Stomach (tissue), 19 donors: ENCODE measurements at places on chromosomes 3 and 15. TPM values are rescaled to one million over a fixed set of nuclear protein-coding genes. Genes with fewer than 3 reads are reported as not detected.

- no peak overlapping the region for H3K27ac ChIP-seq
- H3K27me3 ChIP-seq: no peaks in the 10 kb centered on the region
- H3K4me3 ChIP-seq: no peak overlapping the region
Observed at GRCh38 chr15:47206358-47206978, 510.8 kb upstream of the SEMA6D start.

DNA sequence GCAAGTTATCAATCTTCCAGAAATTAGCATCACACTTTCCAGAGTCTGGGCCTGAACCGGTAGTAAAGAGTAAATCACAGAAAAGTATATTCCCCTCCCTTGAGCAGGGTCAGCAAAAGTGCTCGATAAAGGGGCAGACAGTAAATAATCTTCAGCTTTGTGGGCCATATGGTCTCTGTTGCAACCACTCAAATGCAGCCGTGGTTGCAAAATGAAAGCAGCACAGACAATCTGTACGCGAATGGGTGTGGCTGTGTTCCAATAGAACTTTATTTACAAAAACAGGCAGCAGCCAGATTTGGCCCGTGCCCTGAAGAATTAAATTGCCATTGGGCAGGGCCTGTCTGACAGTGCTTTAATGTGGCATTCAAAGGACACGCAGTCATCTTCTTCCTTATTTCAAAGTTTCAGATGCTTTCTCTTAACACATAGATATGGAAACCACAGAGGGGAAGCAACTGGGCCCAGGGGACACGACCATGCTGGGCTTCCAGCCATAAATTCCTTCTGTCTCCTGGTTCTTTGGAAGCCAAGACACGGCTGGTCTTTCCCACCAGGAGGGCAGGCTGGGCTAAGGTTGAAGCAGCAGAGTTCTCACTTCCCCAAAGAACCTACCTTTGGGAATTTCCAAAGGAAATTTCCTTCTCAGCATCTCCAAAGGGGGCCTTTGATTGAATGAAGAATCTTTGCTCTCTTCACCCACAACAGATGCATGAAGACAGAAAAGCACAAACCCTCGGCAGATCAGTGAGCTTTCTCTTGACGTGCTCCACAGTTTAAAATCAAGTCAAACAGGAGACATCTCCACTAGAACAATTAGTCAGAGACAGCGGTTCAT is 489.8 kb upstream of the PROK2 start:
- H3K36me3 ChIP-seq: no peaks in the 10 kb centered on the region
- peak; percentile 62 for DNase-seq
- H3K4me3 ChIP-seq: no peak overlapping the region
- H3K27me3 ChIP-seq: no peaks in the 10 kb centered on the region

GRCh38 chr3:178056868-178057267 is 479.4 kb upstream of the KCNMB2 start:
- H3K4me1 ChIP-seq: peaks cover 27% of the 10 kb centered on the region
- no peak for DNase-seq
- no peaks in the 10 kb centered on the region for H3K27me3 ChIP-seq
- no peak overlapping the region for H3K4me3 ChIP-seq
- no peaks in the 10 kb centered on the region for H3K36me3 ChIP-seq

GRCh38 chr15:40338041-40338657 is 2.6 kb downstream of the CCDC9B start:
- peak; percentile 74 for DNase-seq
- H3K4me1 ChIP-seq: peaks cover 70% of the 10 kb centered on the region
- peak overlapping the region; percentile 95 for H3K27ac ChIP-seq
- H3K36me3 ChIP-seq: peaks cover 25% of the 10 kb centered on the region

DNASE1L3 gene
- total RNA-seq: 5.1 TPM

DNA sequence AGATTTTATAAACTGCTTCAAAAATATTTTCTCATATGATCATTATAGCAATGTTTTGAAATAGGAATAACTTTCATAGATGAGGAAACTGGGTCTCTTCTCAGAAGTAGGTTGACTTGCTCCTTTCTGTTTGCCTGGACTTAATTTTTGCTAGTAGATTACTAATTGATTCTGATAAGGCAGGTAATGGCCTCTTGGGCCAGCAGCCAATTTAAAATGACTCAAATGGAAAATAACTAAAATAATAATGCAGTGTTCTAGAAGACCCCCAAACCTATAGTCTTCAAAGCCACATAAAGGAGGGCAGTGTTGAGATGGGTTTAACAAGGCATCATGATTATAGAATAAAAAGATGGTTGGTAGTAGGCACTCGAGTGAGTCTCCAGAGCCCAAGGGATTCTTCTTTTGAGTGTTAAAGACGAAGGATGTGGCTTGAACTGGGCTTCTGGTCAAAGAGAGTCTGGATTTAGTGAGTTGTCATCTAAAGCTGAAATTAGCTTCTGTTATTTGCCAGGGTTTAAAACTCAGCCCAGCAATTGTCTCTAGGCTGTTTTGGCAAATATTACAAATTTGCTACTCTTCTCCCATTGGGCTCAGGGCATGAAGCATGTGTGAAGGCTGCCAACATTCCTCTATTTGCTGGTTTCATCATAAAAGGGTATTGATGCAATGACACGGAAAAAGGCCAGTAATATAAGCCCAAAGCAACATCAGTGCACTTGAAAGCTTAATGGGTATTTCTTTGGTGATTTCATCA is 297.1 kb upstream of the MEIS2 start:
- H3K4me3 ChIP-seq: no peak overlapping the region
- DNase-seq: no peak
- H3K27ac ChIP-seq: no peak overlapping the region
- no peaks in the 10 kb centered on the region for H3K36me3 ChIP-seq
- H3K4me1 ChIP-seq: no peaks in the 10 kb centered on the region
- H3K27me3 ChIP-seq: no peaks in the 10 kb centered on the region

OTOL1 gene
- not detected for total RNA-seq

- H3K27me3 ChIP-seq: no peaks in the 10 kb centered on the region
- H3K4me3 ChIP-seq: no peak overlapping the region
- DNase-seq: no peak
- H3K4me1 ChIP-seq: peaks cover 16% of the 10 kb centered on the region
- no peaks in the 10 kb centered on the region for H3K36me3 ChIP-seq
Observed at GRCh38 chr15:71701808-71702207, 108.5 kb upstream of the NR2E3 start.

GRCh38 chr3:71585887-71586809 is 2.6 kb upstream of the FOXP1 start:
- peaks cover 12% of the 10 kb centered on the region for H3K4me1 ChIP-seq
- no peaks in the 10 kb centered on the region for H3K36me3 ChIP-seq

DNA sequence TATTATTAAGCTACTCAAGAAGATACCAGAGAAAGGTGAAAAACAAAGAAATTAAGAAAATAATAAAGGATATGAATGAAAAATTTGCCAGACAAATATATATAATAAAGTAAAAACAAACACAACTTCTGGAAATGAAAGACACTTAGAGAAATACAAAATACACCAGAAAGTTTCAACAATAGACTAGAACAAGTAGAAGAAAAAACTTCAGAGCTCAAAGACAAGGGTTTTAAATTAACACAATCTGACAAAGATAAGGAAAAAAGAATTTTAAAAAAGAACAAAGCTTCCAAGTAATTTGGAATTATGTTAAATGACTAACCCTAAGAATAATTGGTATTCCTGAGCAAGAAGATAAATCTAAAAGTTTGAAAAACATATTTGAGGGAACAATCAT is 135.3 kb downstream of the PLCH1 start:
- H3K4me3 ChIP-seq: no peak overlapping the region
- H3K27me3 ChIP-seq: no peaks in the 10 kb centered on the region
- no peak for DNase-seq
- no peaks in the 10 kb centered on the region for H3K4me1 ChIP-seq
- no peak overlapping the region for H3K27ac ChIP-seq

DNA sequence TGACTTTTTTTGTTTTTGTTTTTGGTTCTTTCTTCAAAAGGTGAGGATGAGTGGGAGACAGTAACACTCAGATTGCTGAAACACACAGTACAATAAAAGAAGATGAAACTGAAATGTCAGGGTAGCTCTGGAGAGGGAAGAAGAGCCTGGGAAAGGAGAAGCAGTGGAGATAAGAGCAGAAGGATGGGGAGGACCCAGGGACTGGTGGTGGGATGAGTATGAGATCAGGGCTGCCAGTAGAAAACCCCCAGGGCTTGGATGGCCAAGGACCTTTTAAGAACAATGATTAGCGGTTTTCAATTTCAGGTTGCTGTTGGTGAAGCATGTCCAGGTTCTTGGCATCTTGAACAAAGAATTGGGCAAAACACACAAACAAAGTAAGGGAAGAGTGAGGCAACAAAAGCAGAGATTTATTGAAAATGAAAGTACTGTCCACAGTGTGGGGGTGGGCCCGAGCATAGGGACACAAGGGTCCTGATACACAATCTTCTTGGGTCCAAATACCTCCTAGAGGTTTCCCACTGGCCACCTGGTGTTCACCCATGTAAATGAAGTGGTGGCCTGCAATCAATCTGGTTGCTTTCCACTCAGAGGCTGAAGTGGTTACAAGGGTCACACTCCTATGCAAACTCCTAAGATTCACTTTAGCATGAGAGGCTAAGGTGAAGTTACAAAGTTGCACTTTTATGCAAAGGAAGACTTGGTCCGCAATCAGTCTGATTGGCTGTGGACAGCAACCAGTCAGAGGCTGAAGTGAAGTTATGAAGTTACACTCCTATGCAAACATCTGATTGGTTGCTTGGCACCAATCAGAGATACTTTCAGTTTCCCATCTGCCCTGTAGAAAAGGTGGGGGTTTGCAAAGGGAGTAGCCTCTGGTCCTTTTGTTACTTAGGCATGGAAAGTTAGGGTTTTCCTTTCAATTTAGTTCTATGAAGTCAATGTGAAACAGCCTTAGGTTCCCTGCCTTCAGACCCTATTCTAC is 26.1 kb upstream of the MFSD1 start:
- H3K27me3 ChIP-seq: no peaks in the 10 kb centered on the region
- no peak for DNase-seq
- H3K4me3 ChIP-seq: no peak overlapping the region
- H3K4me1 ChIP-seq: no peaks in the 10 kb centered on the region
- no peak overlapping the region for H3K27ac ChIP-seq

- no peaks in the 10 kb centered on the region for H3K27me3 ChIP-seq
- peaks cover 15% of the 10 kb centered on the region for H3K4me1 ChIP-seq
Observed at GRCh38 chr15:81152339-81152738, 18.3 kb downstream of the CFAP161 start.

- no peak overlapping the region for H3K4me3 ChIP-seq
- no peaks in the 10 kb centered on the region for H3K27me3 ChIP-seq
- no peak overlapping the region for H3K27ac ChIP-seq
- H3K36me3 ChIP-seq: no peaks in the 10 kb centered on the region
Observed at GRCh38 chr3:140430494-140430893, 247.4 kb upstream of the TRIM42 start.

ALS2CL gene
- 107 TPM for total RNA-seq

GRCh38 chr3:143064777-143065176 is 54.8 kb upstream of the CHST2 start:
- no peak overlapping the region for H3K27ac ChIP-seq
- no peak overlapping the region for H3K4me3 ChIP-seq
- no peaks in the 10 kb centered on the region for H3K27me3 ChIP-seq
- H3K4me1 ChIP-seq: no peaks in the 10 kb centered on the region
- no peak for DNase-seq
- H3K36me3 ChIP-seq: no peaks in the 10 kb centered on the region

CACNA1D gene
- total RNA-seq: 36.5 TPM

DNA sequence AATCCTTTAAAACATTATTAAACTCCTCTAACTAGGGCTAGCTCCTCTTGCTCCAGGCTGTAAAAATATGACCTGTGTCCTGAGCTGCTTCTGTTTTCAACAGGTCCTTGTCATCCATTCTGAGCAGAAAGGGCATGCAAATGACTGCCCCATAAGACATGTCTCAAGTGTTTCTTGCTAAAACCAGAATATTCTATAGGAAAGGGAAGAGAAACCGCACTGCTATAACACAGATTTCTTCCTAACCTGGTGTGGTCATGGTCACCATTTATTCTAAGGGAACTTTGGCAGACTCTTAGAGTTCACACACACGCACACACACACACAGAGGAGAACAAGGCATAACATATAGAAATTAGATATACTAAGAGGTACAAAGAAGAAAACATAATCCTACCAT is 34.2 kb upstream of the B3GNT5 start:
- no peak overlapping the region for H3K27ac ChIP-seq
- H3K36me3 ChIP-seq: no peaks in the 10 kb centered on the region
- no peaks in the 10 kb centered on the region for H3K27me3 ChIP-seq
- H3K4me1 ChIP-seq: no peaks in the 10 kb centered on the region

PLSCR5 gene
- not detected for total RNA-seq

DNA sequence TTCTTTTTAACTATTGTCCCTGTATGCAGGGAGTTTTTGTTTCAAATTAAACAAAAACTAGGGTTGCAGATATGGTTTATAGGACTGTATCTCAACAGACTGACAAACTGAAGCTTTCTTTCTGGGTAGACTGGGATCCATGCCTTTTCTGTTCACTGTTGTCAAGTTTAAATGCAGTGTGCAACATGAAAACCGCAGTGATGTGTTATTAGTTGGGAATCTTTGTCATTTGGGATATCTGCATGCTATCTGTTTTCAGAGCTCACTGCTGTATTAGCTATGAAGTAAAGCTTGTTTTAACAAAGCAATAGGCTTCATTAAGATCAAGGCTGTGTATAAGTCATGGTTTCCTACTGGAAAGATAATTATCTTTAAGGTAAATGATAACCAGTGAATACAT is 21.4 kb upstream of the MCF2L2 start:
- H3K27me3 ChIP-seq: no peaks in the 10 kb centered on the region
- DNase-seq: no peak
- H3K4me3 ChIP-seq: no peak overlapping the region

- no peaks in the 10 kb centered on the region for H3K27me3 ChIP-seq
- no peaks in the 10 kb centered on the region for H3K36me3 ChIP-seq
- no peak for DNase-seq
- no peak overlapping the region for H3K4me3 ChIP-seq
Observed at GRCh38 chr3:89252016-89252415, 144.6 kb downstream of the EPHA3 start.
